ENCODE measurements at places on chromosomes 5 and 9.

DNA sequence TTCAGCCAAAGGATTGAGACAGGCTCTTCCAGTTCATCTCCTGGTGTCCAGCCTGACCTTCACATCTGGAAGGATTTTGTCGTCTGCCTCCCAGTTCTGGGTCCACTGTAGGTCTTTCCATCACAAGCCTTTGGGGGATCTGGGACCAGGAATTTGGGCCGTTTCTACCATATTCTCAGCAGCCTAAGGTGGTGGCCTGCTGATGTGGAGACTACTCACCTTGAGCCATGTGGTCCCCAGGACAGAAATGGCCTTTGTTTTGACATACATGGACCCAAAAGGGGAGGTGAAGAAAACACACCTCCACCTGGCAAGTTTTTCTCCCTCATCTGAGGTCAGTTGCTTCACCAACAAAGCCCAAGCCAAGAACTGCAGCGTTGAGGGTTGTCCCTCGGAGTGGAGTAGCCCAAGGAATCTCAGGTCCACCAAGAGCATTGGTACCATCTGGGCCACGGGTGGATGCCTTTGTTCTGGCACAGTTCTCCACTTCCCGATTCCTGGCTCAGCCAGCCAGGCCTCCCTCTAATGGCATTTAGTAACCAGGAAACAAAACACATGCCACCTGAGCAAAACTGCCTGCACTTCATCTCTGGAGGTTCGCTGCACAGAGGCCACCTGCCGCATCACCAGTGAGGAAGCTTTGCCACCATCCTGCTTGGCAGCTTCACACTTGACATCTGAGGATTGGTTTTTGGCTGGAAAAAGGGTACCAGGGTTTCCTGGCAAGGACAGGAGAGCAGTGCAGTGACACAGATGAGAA is 24.7 kb downstream of the AMBP start:
- no peak for DNase-seq

GRCh38 chr9:129126749-129127618 is 15.8 kb downstream of the PTPA start:
- DNase-seq = no peak

GRCh38 chr5:78639791-78640190 is 8.8 kb downstream of the LHFPL2 start:
- DNase-seq = no peak

DNA sequence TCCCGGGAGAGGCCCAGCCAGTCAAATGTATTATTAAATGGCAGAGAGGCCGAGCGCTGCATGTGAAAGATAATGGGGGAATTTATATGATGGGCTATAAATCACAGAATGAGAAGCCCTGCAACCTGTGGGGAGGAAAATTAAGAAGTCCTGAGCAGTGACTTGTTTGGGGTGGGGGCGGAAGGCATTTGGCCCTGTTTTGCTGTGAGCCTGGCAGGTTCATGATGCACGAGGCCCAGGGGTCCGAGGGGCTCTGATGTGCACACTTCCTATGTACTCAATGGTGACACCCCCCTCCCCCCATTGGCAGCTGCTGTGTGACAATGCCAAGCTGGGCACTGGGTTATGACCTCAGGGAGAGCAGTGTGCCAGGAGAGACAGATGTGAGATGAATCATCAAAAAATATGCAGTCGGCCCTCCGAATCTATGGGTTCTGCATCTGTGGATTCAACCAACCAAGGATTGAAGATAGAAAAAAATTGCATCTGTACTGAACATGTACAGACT is 13.7 kb upstream of the DAB2IP start:
- DNase-seq = no peak

DNA sequence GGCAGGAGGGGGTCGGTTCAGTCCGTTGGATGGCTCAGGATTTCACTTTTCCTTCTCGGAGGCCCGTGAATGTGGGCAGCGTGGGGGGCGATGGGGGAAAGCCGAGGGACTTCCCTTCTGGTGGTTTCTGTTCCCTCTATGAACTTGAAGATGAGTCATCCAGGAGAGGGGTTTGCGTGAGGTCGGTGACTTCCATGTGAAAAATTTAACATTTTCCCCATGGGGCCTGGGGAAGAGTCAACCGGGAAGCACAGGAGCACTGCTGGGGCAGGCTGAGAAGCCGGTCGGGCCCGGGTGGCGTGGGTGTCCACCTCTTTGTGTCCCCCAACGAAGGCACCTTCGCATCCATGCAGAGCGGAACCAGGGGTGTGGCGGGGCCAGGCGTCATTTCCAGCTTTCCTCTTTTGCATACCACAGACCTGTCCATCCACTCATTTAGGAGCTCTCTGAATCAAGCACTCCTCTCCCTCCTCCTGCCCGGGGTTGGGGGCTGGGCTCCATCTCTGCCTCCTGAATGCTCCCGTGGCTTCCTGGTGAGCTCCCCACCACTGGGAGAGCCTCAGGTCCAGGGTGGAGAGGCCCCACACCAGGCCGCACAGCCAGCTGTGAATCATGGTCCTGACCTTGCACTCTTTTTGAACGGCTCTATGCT is 68.4 kb downstream of the ANKRD33B start:
- DNase-seq = no peak

GRCh38 chr5:137332296-137332695 is 166.8 kb downstream of the SPOCK1 start:
- DNase-seq = no peak

- no peak for DNase-seq
Measured at GRCh38 chr5:93395010-93395409, 186.0 kb downstream of the NR2F1-AS1 start.

GRCh38 chr5:180621311-180621710 is 28.1 kb downstream of the FLT4 start:
- DNase-seq = no peak

DNA sequence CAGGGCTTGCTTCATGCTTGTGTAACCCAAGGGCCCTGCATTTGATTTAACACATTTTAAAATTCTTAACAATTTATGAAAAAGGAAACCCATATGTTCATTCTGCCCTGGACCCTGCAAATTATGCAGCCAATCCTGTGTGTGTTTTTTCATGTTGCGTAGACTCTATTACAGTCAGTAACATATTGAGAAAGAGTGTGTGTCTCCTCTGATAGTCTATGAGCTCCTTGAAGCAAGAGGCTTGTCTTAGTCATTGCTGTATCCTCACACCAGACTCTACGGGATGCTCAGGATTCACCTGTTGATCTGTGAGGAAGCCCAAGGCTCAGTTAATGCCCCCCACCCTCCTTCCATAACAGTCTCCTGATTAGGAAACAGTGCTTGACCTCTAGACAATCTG is 177.3 kb upstream of the DMAC1 start:
- no peak for DNase-seq

GRCh38 chr9:6495466-6495865 is 82.5 kb downstream of the UHRF2 start:
- DNase-seq = no peak

DNA sequence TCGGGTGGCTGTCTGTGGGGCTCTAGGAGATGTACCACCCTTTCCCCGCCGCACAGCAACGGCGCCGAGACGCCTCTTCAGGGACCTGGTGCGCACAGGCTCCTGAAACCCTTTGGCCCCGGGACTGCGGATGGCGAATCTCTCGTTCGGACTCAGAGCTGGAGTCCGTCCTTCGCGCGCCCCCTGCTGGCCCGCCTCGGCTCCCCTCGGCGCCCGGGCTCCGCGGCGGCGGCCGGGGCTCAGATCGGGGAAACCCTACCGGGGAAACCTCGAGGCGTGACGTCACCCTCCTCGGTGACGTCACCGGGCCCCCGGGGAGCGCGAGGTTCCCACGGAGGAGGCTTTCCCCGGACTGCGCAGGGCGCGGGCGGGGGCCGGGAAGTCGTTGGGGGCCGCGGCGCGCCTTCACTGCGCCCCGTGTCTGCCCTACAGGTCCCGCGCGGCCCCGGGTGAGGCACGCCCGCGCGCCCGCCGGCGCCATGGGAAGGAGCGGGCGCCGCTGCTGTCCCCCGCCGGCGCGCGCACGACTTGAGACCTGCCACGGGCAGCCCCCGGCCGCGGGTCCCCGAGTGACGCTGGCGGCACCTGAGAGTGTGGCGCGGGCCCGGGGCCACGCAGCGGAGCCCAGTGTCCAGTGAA is 7.9 kb downstream of the PRR7 start:
- peak; percentile 92 for DNase-seq

GRCh38 chr9:122016309-122016708 is 76.8 kb downstream of the TTLL11 start:
- no peak for DNase-seq

GRCh38 chr5:83568186-83568585 is 96.6 kb downstream of the VCAN start:
- no peak for DNase-seq

GRCh38 chr9:128733256-128733655 is 9.3 kb upstream of the ZDHHC12 start:
- DNase-seq = peak; percentile 68

Measured in RWPE2 (cell line).